HepG2 (cell line): ENCODE measurements at places on chromosomes 2 and 18. TPM values are rescaled to one million over a fixed set of nuclear protein-coding genes. Genes with fewer than 3 reads are reported as not detected.

DNA sequence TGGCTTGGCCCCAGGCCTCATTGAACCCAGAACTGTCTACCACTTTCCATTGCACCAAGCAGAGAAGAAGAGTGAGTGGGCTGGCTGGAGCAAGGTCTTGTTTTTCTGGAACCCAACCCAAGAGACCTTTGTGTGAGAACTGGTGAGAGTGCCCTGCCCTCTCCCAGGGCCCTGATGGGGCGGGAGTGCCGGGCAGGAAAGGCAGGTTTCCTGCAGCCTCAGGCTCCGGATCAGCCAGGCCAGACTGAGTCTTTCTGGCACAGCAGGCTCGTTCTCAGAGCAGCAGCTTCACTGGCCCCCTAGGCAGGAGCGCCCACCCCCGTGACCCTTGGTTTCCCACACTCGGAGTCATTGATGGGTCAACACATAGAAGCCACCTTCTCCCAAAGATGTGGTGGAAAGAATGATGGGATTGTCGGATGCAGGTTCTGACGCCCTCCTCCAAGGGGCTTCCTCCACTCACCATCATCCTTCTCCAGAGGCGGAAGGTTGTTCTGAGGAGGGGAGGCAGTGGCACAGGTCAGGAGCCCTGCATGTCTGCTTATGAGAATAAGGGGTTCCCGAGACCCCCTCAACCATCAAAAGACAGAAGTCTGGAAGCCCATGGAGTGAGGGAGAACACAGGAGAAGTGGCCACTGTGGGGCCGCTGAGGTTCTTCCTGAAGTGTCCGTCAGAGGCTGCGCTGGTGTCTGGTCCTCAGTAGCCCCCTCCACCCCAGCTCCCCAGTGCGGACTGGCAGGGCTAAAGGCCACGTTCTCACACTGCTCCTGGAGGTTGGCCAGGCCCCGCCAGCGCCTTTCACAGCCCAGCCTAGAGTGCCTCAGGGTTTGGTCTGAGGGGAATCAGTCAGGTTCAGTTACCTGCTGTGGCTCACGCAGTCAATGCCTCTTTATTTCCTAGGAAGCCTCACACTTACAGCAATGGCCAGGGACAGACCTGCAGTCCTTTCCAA, 62.8 kb upstream of the LAPTM4A start:
- H3K27me3 ChIP-seq: no peaks in the 10 kb centered on the region
- H3K27ac ChIP-seq: no peak overlapping the region
- H3K4me3 ChIP-seq: peak overlapping the region; percentile 12; the same call in 1 of the 2 replicates
- H3K4me1 ChIP-seq: peaks cover 77% of the 10 kb centered on the region

DNA sequence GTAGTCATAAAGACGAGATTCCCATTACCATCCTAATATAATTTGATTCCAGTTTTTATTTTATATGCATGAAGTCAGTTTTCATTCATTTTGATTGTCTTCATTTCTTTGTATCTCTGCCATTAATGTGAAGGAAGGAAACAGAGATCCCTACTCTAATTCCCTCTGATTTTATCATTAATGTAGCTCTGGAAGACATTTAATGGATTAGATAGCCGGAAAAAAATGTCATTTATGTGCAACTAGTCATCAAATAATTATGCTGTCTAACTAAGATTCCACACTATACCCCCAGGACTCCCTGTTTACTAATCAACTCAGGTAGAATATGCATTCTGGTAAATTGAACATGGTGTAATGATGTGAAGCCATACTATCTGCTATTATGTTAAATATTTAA, 19.9 kb downstream of the RHBDD1 start:
- no peaks in the 10 kb centered on the region for H3K4me1 ChIP-seq
- no peak overlapping the region for H3K4me3 ChIP-seq
- H3K27ac ChIP-seq: no peak overlapping the region
- no peak for DNase-seq

DNA sequence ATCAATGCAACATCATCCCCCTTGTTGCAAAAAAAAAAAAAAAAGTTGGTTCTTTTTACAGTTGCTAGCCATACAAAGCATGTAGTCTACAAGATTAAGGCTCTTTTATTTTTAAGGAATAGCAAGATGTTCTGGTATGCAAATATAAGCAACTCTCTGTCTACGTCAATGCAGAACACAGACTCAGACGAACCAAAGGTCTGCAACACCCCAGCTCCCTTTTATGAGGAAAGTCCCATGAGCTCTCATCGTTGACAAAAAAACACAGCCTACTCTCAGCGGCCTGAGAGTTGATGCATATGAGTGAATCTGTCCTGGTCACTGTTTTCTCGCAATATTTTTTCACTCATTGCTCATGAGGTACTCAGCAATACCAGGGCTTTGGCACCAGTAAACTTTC, 112.9 kb downstream of the STK39 start:
- peaks cover 8% of the 10 kb centered on the region for H3K36me3 ChIP-seq
- H3K4me3 ChIP-seq: no peak overlapping the region
- H3K27ac ChIP-seq: no peak overlapping the region
- no peaks in the 10 kb centered on the region for H3K4me1 ChIP-seq
- no peak for DNase-seq

DNA sequence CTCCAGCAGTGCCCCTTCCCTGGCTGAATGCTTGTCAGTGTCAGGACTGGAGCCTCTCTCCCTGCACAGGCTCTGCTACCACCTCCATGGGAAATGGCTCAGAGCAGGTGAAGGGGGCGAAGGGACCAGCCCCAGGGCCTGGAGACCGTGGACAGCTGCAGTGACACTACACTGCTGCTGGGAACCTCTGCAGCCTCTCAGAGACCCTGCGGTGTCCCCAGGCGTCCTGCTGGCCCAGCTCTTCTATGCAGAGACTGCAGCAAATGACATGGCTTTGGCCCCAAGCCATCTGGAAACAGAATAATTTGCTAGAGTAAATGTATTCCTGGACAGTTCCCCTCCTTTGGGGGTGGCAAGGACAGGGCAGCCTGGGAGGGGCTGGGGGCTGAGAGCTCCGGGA, 53.2 kb downstream of the CIB4 start:
- H3K4me1 ChIP-seq: no peaks in the 10 kb centered on the region
- H3K27me3 ChIP-seq: peaks cover 7% of the 10 kb centered on the region
- no peak for DNase-seq
- H3K36me3 ChIP-seq: no peaks in the 10 kb centered on the region

DNA sequence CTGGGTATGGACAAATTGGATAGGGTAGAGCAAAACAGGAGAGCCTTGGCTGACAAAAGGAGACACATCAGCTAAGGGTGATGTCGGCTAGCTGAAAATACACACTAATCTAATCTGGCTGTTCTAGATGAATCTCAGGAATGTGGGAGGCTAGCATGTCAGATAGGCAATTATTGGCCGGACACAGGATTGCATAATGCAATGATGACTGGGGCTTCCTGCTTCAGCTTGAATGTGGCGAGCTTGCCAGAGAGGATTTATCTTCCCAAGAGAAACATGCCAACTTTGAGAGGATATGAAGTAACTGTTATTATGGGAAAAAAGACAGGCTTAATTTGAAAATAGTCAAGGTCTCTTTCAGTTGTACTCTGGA, 102.4 kb downstream of the TRIB2 start:
- no peak overlapping the region for H3K4me3 ChIP-seq
- DNase-seq: no peak
- no peaks in the 10 kb centered on the region for H3K27me3 ChIP-seq

DNA sequence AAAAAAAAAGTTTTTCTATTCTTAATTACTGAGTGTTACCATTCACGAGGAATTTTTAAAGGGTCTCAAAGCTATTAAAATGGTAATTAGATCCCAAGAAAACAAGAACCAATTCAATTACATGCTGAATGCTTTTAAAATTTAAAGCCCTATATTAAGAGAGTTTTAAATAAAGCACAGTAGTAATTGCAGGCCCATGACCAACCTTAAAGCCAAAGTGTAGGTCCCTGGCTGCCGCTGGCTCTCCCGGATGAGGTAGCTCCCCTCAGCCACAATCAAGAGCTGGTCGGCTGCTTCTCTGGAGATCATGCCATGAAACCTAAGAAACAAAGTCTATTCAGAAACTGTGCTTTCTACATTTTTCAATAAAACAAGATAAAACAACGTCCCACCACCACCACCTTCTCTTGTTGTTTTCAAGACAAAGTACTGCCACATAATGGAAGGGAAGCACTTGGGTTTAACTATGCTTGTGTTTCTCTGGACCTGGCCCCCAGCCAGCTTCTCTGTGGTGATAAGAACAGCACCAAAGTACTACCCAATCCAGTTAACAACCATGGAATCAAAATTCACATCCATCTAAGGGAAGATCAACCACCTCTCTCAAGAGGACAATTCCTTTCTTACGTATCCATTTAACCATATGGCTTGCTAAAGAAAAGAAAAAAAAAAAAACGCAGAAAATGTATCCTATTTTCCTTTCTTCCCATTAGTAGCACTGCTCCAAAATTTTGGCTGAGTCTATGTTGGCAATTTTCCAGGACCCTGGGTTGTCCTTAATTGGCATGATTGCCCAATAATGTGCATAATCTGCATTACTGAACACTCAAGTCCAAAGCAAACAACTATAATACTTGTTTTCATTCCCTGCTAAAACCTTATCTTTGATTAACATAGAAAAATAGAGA, 90.1 kb downstream of the CHN1 start:
- no peaks in the 10 kb centered on the region for H3K4me1 ChIP-seq
- no peak for DNase-seq
- no peak overlapping the region for H3K4me3 ChIP-seq
- H3K27ac ChIP-seq: no peak overlapping the region
- H3K27me3 ChIP-seq: no peaks in the 10 kb centered on the region

ABCB11 gene
- polyA plus RNA-seq: not detected in 2 replicates

VWA3B gene
- polyA plus RNA-seq: not detected in 2 replicates

TDRD15 gene
- 0.07 and 0.12 TPM in 2 replicates for polyA plus RNA-seq

ATOH8 gene
- polyA plus RNA-seq: 0.22 and 0.61 TPM in 2 replicates

SCN3A gene
- polyA plus RNA-seq: 0.03 TPM in 1 of 2 replicates, not detected in the other

CRYGD gene
- not detected in 2 replicates for polyA plus RNA-seq

REG1A gene
- not detected in 2 replicates for polyA plus RNA-seq

CD207 gene
- 0.13 and 0.15 TPM in 2 replicates for polyA plus RNA-seq

PAIP2B gene
- polyA plus RNA-seq: 0.16 and 0.18 TPM in 2 replicates

CHN1 gene
- polyA plus RNA-seq: 2.5 and 3.5 TPM in 2 replicates

MSTN gene
- 0.04 TPM in 2 replicates for polyA plus RNA-seq
